ENCODE measurements at places on chromosomes 1 and 21. TPM values are rescaled to one million over a fixed set of nuclear protein-coding genes. Genes with fewer than 3 reads are reported as not detected.

Gene OPTC
- not detected for total RNA-seq

Gene FUBP1
- 263 TPM for total RNA-seq

Gene CACNA1E
- 70.8 TPM for total RNA-seq

Gene XCL2
- total RNA-seq, result not detected

Gene LORICRIN
- total RNA-seq, result 0.69 TPM

Gene WDR77
- 36.2 TPM for total RNA-seq

All from diencephalon (tissue), 1 donor.